Glomerular endothelial cell (primary cell): ENCODE measurements at places on chromosomes 6 and 20. TPM values are rescaled to one million over a fixed set of nuclear protein-coding genes. Genes with fewer than 3 reads are reported as not detected.

DEFB116 gene
- total RNA-seq: not detected in 2 replicates

POPDC3 gene
- total RNA-seq: 5.0 and 9.7 TPM in 2 replicates

ROS1 gene
- total RNA-seq: 0.06 TPM in 1 of 2 replicates, not detected in the other

CST4 gene
- total RNA-seq: not detected in 2 replicates

PARD6B gene
- total RNA-seq: 0.12 and 1.1 TPM in 2 replicates

MEI4 gene
- not detected in 2 replicates for total RNA-seq

PERP gene
- 42.8 and 58.1 TPM in 2 replicates for total RNA-seq

MCCD1 gene
- total RNA-seq: not detected in 2 replicates
